Stimulated activated CD8-positive, alpha-beta memory T cell treated with anti-CD3 and anti-CD28 coated beads, Interleukin-7, amount 100 ng/mL, for 1 hour (primary cell): ENCODE measurements at places on chromosomes 4 and X.

DNA sequence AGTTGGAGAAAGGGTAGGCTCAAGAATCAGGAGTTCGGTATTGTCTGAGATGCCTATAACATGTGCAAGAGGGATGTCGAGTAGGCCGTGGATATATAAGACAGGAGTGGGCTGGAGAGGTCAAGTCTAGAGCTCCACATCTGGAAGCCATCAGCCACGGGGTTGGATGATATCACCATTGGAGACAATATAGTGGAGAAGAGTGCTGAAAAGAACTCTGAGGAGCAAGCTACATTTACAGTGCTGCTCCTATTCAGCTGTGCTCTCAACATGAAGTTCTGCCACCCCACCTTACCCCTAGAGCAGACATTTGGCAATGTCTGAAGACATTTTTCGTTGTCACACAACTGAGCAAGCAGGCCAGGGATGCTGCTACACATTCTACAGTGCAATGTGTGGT lies 20.9 kb upstream of the PLAC1 start:
- no peak for DNase-seq

GRCh38 chrX:9902656-9903055 lies 64.5 kb upstream of the CLDN34 start:
- no peak for DNase-seq

DNA sequence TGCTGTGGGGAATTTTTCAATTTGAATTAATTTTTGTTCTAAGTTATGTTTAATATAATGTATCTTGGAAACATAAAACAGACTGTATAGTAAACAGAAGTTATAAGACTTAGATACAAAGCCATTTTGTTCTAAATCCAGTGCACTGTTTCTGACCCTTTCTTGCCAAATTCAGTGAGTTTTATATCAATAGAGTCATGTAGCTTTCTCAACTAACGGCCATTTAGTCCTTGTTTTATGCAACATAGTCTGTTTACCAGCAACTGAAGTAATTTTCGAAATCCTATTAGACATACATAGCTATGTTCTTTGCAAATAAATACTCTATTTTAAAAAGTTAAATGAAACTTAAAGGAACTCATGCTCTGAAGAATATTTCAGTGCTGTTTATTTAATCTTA lies 242.8 kb downstream of the ADGRL3 start:
- no peak for DNase-seq

GRCh38 chr4:159134429-159134828 lies 31.6 kb downstream of the RAPGEF2 start:
- no peak for DNase-seq

- no peak for DNase-seq
Measured at GRCh38 chr4:93731456-93731855, 97.1 kb upstream of the ATOH1 start.

DNA sequence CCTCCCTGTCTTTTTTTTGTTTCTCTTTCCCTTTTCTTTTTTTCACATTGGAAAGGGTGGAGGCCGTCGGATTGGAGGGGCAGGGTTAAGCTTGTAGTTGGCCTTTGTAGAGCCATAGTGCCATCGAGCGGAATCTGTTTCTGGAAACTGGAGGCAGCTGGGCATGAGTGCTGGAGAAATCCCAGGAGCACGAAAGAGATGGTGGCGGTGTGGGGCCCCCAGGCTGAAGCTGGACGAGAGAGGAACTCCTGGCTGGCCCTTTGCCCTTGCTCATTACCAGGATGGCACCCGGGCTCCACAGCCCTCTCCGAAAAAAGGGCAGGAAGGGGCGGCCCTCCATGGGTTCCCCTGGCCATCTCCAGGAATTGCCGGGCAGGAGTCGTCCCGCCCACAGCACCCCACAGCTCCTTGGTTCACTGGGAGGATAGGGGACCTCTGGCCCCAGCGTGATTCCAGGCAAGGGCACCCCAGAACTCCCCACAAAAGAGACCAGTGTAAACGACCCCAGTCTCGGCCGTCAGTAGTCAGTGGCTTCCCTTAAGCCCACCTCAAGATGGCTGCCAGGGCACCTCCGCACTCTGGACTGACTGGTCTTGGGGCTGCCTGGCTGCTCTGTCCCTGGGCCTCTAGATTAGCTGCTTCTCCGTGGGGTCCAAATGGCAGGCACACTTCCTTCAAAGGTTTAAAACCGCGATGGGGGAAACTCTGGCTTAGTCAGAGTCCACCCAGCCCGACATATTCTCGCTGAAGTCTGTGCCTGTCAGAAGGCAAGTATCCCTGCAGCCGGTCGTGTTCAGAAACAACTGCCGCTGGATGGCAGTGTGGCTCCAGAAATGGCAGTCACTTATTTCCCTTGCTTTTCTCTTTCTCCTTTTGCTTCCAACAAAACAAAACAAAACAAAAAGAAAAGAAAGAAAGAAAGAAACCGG lies 74.1 kb downstream of the NBDY start:
- DNase-seq, result no peak

DNA sequence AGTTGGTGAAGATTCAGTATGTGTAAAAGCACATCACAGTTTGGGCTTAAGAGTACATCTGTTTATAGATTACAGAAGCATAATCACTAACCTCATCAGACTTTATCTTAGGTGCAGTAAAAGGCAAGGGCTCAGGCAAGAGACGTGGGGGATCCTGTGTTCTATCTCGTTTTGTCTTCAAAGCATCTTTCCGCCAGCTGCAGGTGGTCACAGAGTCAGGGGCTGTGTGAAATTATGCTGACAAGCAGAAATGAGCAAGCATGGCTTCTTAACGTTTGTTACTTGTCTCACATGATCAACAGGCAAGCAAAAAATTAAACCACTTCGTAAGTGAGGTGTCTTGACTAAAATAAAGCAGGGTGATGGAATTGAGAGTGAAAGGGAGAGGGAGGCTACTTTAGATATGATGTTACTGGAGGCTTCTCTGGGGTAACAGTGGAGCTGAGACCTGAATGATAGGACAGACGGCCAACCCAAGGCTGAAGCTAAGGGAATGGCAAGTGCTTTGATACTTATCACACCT lies 1.4 kb upstream of the TEC start:
- no peak for DNase-seq

DNA sequence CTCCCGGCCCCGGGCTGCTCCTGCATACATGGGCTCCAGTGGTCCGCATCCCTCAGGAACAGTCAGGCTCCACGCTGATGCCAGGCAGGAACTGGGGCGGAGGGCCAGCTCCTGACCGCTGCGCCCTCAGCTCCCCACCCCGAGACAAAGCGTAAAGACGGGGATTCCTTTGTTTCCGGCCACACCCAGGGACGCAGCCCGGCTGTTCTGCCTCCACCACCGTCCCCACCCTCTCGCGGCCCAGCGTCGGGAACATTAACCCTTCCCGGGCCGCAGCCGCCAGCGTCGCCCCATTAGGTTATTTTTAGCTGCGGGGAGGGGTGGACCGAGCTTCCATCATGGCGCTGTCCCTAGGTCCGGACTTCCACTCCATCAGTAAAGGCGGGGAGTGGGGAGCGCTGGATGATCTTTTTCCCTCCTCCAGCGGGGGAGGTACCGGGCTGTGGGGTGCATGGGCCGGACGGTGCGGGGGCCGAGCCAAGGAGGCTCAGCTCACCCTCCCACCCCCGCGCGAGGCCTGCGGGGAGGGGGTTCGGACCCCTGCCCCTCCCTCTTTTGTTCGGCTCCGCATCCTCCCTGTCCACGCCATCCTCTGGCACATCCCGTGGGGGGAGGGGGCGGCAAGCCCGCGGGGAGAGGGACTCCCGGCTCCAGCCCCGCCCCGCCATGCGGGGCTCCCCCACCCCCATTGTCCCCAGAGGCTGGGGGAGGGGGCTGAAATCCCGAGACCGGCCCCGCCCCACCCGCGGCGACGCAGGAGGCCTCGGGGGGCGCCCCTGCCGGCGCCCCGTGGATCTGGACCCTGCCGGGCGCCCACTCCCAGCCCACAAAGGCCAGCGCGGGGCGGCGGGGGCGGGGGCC lies 5.3 kb downstream of the CRMP1 start:
- no peak for DNase-seq
